ENCODE measurements at places on chromosomes 6 and 20.

- no peaks in the 10 kb centered on the region for H3K4me1 ChIP-seq
- no peaks in the 10 kb centered on the region for H3K36me3 ChIP-seq
- no peak for DNase-seq
- H3K27me3 ChIP-seq, result no peaks in the 10 kb centered on the region
- H3K4me3 ChIP-seq, result no peak overlapping the region
Observed at GRCh38 chr6:68158256-68158655, 476.8 kb upstream of the ADGRB3 start.

DNA sequence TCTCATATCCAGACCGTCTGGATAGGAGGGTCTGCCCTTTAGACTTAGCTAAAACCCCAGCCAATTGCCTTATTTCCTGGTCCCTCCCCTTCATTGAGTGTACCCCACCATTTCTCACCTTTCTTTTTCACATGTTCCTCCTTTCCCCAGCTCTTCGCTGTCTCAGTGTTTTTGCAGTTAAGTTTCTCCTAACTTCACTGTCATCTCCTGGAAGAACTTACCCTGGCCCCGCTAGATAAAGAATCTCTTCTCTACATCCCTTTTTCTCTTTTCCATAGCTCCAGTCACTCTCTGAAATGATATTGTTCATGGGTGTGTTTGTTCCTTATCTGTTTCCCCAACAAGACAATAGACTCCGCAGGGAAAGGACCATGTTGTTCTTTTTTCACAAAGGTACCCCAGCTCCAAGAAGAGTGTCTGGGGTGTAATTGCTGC is 208.8 kb downstream of the TSHZ2 start:
- DNase-seq, result no peak
- no peak overlapping the region for H3K27ac ChIP-seq
- no peak overlapping the region for H3K4me3 ChIP-seq
- no peaks in the 10 kb centered on the region for H3K27me3 ChIP-seq

GRCh38 chr6:168275168-168275567 is 44.4 kb downstream of the DACT2 start:
- no peak overlapping the region for H3K4me3 ChIP-seq
- DNase-seq, result no peak
- H3K27ac ChIP-seq, result no peak overlapping the region
- H3K27me3 ChIP-seq, result no peaks in the 10 kb centered on the region

DNA sequence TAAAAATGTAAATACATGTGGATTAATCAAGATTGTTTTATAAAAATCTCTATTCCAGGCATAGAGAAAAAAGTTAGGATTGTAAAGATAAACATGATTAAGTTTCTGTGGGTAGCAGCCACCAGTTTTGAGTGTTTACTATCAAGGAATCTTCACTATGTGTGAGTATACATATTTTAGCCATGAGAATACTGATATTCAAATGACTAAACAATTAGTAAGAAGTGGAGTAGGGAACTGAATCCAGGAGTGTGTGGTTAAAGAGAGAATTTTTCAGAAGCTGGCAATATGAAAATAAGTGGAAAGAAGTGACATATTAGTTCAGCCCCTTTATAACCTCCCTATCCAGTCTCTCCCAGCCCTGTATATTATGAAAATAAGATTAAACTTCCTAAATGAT is 10.3 kb downstream of the ELOVL2 start:
- no peak overlapping the region for H3K4me3 ChIP-seq
- no peaks in the 10 kb centered on the region for H3K4me1 ChIP-seq
- no peaks in the 10 kb centered on the region for H3K36me3 ChIP-seq
- H3K27ac ChIP-seq, result no peak overlapping the region

GRCh38 chr6:151535476-151536187 is 41.8 kb downstream of the CCDC170 start:
- no peak overlapping the region for H3K27ac ChIP-seq
- no peaks in the 10 kb centered on the region for H3K4me1 ChIP-seq
- no peaks in the 10 kb centered on the region for H3K36me3 ChIP-seq
- DNase-seq, result no peak
- H3K4me3 ChIP-seq, result no peak overlapping the region

- no peak for DNase-seq
- no peaks in the 10 kb centered on the region for H3K27me3 ChIP-seq
- H3K4me1 ChIP-seq, result no peaks in the 10 kb centered on the region
- peaks cover 66% of the 10 kb centered on the region for H3K36me3 ChIP-seq
- no peak overlapping the region for H3K27ac ChIP-seq
- H3K4me3 ChIP-seq, result no peak overlapping the region
Observed at GRCh38 chr6:44302856-44303255, 10.3 kb downstream of the AARS2 start.

- no peaks in the 10 kb centered on the region for H3K36me3 ChIP-seq
- no peak overlapping the region for H3K4me3 ChIP-seq
- H3K27me3 ChIP-seq, result no peaks in the 10 kb centered on the region
- no peak for DNase-seq
- no peaks in the 10 kb centered on the region for H3K4me1 ChIP-seq
Observed at GRCh38 chr6:47759364-47759763, 22.5 kb upstream of the OPN5 start.

- no peaks in the 10 kb centered on the region for H3K27me3 ChIP-seq
- no peaks in the 10 kb centered on the region for H3K4me1 ChIP-seq
- no peak overlapping the region for H3K4me3 ChIP-seq
- peaks cover 34% of the 10 kb centered on the region for H3K36me3 ChIP-seq
- no peak overlapping the region for H3K27ac ChIP-seq
Observed at GRCh38 chr6:134979142-134979541, 29.2 kb upstream of the ALDH8A1 start.

Data from right atrium auricular region (tissue), 2 donors.